ENCODE measurements at places on chromosomes 1 and 21.

DNA sequence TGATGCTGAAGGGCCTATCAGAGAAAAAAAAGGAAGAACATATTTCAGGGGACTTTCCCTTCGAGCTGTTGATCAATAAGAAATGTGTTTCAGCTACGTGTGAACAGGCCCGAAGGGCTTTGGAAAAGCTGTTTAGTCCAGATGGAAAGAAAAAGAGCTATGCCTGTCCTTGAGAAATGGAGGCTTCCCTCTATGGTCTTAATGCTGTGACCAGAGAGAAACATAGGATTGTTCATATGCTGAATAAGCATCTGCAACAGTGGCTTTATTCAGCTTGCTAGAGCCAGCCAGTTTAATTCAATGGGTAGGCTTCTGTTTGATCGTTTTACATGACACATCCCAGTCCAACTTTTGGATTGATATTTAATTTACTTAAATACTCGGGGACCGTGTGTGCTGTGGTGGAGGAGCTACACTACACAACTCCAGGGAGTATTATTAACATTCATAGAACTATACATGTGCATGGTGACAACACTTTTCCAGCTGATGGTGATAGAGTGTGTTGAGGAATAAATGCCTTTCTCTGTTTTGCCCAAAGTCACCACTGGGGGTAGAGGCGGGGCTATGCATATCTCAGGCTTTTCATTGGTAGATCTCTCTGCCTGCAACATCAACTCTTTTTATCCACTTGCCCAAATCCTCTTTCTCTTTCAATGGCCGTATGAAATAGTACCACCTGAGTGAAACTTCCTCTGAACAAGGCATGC lies 106.7 kb upstream of the C8B start:
- peak; percentile 27 for DNase-seq

DNA sequence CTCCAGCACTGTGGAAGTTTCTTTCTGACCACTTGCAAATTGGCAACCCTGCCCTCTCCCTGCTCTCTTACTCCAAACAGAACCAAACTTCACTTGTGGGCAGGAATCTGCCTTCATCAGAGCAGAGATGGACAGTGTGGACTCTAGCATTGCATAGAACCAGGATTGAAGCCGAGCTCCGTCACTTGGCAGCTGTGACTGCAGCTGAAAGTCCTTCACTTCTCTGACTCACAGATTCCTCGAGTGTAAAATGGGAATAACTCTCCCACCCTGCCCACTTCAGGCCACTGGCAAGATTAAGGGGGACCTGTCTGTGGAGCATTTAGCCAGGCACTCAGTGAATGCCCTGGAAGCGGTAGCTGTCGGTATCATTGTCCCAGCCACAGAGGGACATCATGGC lies 75.7 kb upstream of the ZBTB40 start:
- no peak for DNase-seq

DNA sequence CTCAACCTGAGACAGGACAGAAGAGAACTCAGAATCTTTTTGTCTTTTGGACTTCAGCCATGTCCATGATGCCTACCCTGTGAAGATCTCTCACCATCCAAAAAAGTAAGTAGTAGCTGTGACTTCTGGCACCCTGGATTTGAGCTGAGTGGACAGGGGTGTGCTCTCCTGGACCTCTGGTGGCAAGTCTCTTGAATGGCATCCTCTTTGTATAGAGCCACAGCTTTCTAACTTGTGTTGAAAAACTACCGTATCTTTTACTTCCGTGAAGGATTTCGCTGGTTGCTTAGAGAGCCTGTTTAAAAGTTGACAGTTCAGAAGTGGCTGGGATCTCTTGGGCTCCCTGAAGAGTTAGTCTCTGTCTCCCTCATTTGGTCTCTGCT lies 1.8 kb downstream of the MFN2 start:
- no peak for DNase-seq

DNA sequence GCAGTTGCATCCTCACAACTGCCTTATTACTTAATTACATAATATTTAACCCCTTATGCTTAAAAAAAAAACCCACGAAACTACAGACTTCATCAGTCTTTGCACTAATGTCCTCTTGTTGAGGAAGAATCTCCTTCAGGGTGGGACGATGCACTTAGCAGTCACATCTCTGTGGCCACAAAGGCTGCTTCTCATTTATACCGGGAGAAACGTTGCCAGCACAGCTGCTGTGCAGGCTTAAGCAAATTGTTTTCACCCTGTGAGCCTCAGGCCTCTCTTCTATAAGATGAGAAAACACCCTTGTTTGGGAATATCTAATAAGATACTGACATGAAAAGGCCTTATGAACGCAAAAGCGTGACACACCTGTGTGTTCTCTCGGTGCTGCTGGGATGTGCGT lies 2.9 kb upstream of the OBSCN start:
- DNase-seq = no peak

DNA sequence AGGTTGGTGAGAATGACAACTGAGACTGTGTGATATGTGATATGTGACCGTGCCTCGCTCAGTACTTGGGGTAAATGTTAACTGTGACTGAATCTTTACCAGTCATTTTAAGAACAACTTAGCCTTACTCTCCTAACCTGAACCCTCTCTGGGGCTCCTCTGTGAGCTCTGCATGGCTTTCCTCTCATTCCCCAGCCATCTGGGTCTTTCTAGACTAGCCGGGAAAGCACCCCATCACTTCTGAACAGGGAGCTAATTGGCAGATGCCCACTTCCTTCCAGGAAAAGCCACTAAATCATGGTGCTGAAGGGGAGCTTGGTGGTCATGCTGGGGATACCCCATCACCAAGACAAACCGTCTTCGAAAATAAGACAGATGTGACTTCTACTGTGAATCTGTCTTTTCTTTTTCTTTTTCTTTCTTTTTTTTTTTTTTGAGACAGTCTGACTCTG lies 16.5 kb upstream of the FOXO6 start:
- DNase-seq = no peak

DNA sequence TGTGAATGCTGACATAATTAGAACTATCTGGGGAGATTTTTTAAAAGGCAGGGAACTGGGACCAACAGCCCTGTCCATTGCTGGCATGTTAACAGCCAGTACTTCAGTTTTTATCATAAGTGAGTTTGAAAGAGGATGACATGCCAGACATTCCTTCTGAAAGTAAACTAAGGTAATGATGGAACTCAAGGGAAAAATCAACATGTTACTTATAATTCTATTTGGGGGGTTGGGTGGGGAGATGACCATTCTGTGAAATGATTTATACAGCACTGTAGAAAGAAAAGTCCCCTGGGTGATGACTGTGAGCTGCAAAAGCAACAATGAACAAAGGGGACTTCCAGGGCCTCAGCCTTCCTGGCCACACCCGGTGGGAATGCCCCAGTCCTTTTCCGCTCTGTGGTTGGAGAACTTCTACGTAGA lies 5.4 kb upstream of the LAMC2 start:
- peak; percentile 53 for DNase-seq

- no peak for DNase-seq
Observed at GRCh38 chr1:3258386-3259003, 189.5 kb downstream of the PRDM16 start.

DNA sequence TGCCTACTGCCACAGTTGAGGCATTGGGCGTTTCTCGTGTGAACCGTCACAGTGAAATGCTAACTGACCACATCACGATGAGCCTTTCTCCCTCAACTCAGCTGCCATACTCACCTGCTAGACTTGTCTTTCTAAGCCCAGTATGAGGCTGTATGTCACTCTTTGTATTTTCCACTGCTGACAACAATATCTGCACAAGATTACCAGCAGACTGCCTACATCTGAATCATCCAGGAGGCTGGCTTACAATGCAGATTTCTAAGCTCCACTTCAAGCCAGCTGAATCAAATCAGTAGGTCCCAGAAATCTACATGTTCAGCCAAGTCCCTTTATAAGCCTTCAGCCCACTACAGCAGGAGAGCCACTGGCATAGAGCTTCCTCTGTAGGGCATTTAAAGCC lies 355.0 kb upstream of the DUSP10 start:
- no peak for DNase-seq

DNA sequence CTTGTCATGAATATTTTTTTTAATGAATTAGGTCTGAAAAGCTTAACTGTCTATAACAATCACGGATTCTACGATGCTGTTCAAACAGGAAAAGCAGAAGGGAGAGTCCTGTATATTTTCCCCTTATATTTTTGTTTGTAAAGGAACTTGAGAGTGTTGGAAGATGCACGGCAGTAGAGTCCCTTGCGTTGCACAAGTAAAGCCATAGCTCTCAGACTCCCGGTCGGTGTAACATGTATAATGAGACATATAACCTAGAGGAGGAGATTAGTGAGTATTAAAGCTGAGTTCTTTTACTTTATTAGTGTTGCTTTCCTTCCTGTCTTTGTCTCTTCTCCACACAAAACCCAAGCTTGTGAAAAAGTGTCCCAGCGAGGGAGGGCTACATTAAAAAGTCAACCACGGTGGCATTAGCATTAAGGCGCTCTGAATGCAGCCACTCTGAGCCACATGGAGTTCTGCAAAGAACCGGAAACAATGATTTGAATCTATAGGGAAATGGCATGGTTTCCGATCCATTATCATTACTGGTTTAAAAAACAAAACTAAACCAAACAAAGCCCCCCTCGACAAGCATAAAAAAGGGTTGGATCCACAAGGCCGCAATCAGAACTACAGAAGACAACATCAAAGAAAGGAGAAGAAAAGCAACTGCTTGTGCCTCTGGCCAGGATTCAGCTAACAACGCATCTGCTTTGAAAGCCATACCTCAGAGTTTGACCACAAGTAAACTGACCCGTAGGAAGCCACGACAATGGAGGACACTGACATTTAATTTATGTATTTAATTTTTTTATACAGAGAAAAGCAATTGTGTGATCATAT lies 356.8 kb downstream of the LMO4 start:
- no peak for DNase-seq

DNA sequence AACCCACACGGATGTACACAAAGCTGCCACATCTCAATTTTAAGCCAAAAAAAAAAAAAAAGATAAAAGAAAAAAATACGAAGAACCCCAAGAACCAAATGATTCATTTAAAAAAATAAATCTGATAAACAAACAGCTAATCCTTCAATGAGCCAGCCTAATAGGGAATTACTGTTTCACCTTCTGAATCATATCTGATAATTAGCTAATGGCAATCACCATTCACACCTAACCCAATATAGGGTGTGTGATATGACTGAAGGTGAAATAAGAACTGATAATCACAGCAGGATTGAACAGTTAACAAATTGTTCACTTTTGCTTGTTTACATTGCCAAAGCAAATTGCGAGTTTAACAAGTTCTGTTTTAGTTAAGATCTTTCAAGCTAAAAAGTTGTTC lies 61.4 kb downstream of the LAMC2 start:
- DNase-seq = no peak

DNA sequence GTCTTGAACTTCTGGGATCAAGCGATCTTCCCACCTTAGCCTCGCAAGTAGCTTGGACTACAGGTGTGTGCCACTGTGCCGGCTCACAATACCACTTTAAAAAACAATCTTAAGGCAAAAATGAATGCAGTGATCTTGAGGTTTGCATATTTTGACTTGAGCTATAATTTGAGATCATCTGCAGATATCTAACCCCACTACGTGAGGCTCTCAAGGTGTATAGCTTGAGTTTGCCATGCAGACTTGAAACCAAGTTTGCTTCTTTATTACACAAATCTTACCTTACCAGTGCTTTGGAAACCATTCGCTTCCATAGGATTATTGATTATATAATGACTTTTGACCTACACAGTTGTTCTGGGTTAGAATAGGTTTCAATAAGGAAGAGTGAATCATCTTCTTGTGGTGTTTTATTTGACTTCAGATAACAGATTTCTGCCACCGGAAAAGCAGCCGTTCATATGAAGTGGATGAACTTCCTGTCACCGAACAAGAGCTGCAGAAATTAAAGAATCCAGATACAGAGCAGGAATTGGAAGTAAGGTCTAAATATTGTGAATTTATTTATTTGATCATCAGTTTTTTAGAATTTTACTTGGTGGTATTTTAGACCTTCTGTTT lies 155.1 kb downstream of the VPS13D start:
- DNase-seq = no peak

DNA sequence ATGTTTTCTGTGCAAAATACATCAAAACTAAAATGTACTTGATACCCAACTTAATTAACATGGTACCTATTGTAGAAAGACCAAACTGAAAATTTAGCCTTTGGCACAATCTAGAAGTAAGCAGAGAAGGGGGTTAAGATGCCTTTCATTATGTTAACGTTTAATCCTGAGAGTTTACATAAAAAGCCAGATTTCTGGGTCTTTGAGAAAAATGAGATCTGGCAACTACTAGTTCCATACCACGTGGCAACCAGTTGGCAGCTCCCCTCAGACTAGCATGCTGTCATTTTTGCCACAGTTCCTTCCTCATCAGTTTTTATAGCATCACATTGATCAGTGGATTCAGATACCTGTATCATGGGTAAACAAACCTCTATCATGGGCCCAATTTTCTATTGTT lies 1.5 kb downstream of the RO60 start:
- no peak for DNase-seq

- DNase-seq = no peak
Observed at GRCh38 chr21:16568661-16569060, 838.9 kb downstream of the USP25 start.

GRCh38 chr1:160855181-160855981 lies 7.3 kb downstream of the CD244 start:
- no peak for DNase-seq

DNA sequence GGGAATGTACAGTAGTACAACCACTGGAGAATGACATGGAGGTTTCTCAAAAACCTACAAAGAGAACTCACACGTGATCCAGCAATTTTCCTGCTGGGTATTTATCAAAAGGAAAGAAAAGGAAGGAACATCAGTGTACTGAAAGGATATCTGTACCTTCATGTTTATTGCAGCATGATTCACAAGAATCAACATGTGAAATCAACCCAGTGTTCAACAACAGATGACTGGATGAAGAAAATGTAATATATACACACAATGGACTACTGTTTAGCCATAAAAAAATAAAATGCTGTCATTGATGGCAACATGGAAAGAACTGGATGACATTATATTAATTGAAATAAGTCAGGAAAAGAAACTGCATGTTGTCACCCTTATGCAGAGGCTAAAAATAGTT lies 19.0 kb upstream of the CYP4A11 start:
- DNase-seq = no peak

- DNase-seq = no peak
Observed at GRCh38 chr1:78333502-78333901, 157.3 kb upstream of the PTGFR start.

- DNase-seq = no peak
Observed at GRCh38 chr21:38753557-38753971, 52.2 kb upstream of the ETS2 start.

DNA sequence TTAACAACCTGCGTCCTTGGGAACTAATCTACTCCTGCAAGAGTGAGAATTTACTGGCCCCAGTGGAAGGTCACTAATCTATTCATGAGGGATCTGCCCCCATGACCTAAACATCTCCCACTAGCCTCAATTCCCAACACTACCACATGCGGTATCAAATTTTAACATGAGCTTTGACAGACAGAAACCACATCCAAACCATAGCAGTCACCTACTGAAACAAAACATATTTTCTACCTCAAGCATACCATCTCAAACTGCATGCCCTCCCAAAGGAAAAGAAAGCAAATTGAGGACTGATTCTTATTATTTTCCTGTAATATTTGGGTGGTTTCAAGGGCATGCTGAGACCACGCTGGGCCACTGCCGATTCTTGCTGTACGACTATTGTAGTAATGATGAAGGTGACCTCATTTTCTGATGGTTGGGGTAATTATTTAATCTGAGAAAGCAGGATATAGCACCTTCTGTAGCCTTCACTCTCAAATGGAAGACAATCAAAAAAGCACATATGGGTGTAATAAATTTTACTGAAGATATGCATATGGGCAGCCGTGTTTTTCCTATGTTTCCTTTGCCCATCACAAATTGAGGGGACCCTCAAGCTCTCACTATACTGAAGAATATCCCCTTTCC lies 13.2 kb upstream of the GBP5 start:
- no peak for DNase-seq
